ENCODE measurements at places on chromosomes 3 and 15. TPM values are rescaled to one million over a fixed set of nuclear protein-coding genes. Genes with fewer than 3 reads are reported as not detected.

The SLC6A20 gene
- total RNA-seq: not detected

The PRSS50 gene
- total RNA-seq: not detected

The GDPGP1 gene
- 11.3 TPM for total RNA-seq

The ANKRD63 gene
- 0.22 TPM for total RNA-seq

The TMEM45A gene
- total RNA-seq: 4.6 TPM

The TMC3 gene
- total RNA-seq: not detected

The RTP1 gene
- total RNA-seq: not detected

The DCBLD2 gene
- total RNA-seq: 76.0 TPM

All from thoracic aorta endothelial cell (primary cell).